ENCODE measurements at places on chromosomes 1 and 21.

GRCh38 chr1:192609110-192610079 lies 26.6 kb upstream of the RGS13 start:
- no peak for DNase-seq

DNA sequence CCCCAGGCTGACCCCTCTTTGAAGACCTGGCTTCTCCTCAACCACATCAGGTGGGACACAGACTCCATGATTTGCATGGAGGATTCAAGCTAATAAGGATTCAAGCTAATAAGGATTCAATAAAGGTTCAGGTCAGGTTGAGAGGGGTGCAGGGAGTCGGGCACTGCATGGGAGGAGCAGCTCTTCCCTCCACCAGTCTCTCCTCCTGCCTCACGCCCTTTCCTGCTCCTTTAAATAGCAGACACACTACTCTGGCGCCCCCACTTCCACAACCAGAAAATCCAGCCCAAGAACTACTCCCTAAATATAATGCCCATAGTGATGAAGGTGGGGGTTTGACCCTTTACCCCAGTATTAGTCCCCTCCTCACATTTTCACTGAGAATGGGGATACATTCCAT lies 7.1 kb downstream of the MEX3A start:
- no peak for DNase-seq

GRCh38 chr1:29355375-29355774 lies 119.1 kb downstream of the PTPRU start:
- DNase-seq, result no peak

DNA sequence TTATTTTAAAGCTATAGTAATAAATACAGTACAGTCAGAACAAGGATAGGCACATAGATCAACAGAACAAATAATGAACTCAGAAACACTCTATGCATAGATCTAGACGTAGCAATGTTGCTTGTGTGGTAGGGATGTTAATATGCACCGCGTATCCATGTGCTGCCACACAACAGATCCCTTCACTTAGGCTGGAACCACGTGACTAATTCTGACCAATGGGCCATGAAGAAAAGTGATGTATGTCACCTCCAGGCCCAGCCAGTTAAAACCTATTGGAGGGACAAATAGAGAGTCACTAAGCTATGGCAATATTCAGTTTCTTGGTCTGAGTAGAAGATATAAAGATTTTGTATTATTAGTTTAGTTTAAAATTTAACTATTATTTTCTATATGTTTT lies 91.4 kb downstream of the ADAMTS1 start:
- no peak for DNase-seq

GRCh38 chr1:56920591-56921001 lies 45.2 kb downstream of the C8B start:
- no peak for DNase-seq

DNA sequence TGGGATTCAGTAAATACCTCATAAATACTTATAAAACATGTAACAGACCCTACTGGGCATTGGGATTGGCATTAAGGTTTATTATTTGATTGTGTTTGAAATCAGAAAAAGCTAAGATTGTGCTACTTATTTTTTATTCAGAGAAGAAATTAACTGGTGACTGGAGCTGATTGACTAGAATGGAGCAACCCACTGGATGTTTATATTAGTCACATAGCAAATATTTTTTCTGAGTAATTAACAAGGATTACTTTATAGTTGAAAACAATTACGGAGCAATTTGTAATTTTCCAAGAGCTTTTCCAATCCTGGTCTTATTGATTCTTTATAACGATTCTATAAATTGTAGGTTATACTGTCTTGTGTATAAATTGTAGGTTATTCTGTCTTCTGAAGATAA lies 208.7 kb downstream of the HLX start:
- DNase-seq, result no peak

DNA sequence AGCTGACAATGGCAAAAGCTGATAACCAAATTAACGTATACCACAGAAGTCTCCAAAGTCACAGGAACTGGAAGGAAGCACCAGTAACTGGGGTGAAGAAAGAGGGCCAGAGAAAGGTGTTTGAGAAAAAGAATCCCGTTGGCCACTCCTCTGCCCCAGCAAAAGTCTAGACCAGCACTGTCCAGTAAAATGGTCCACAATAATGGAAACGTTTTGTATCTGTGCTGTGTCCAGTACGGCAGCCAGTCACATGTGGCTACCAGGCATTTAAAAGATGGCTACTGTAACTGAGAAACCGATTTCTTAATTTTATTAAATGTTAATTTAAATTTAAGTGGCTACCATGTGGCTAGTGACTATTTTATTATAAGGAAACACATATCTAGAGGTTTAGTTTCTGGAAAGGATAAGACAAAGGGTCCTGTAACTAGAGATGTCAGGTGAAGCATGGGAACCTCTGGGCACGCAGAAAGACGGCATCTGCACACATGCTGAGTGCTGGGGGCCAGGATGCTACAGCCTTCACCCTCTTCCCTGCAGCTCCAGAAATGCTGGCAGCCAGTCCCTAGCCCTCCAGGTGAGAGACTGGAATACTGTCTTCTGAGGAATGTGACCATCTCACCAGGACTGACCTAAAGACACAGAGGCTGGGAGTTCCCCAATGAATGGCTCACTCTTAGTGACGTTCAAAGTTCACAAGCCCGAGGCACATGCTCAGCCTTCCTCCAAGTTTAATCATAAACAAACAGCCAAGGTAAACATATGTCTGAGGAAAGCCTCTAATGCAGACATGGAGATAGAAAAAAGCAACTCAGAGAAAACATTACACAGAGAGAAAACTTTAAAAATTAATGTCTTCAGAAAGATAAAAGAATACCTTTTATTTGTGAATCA lies 50.7 kb downstream of the JAK1 start:
- DNase-seq, result peak; percentile 27

- DNase-seq, result peak; percentile 61
Measured at GRCh38 chr1:21909286-21909759, 27.8 kb downstream of the HSPG2 start.

DNA sequence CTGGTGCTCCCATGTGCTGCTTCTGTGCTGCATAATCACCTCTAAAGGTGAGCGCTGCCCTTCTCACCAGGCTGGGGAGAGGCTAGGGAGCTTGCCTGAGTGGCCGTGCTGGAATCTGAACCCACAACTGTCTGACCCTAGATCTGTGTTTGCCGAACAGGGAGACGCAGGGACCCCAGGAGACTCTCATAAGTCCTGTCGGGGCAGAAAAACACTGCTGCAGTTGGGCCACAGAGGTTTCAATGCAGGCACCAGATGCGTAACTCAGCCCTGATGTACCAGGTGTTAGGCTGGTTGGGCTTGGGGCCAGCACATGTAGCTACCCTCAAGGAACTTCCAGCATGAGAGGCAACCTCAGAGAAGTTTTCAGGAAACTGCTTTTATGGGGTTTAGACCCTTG lies 49.5 kb upstream of the DMRTB1 start:
- DNase-seq, result no peak

GRCh38 chr1:62247391-62248168 lies 52.9 kb downstream of the L1TD1 start:
- DNase-seq, result no peak

- DNase-seq, result peak; percentile 64
Measured at GRCh38 chr1:228236744-228237143, 28.9 kb downstream of the OBSCN start.

Measured in AG08396 (cell line).